Hematopoietic multipotent progenitor cell treated with erythropoietin and hydrocortisone succinate and interleukin-3 and kit ligand, for 4 days (in vitro differentiated cells): ENCODE measurements at places on chromosomes 6 and 20.

- no peak for DNase-seq
Measured at GRCh38 chr20:45835825-45836224, 2.2 kb downstream of the SNX21 start.

- DNase-seq = no peak
Measured at GRCh38 chr20:53888951-53889350, 181.4 kb downstream of the BCAS1 start.

DNA sequence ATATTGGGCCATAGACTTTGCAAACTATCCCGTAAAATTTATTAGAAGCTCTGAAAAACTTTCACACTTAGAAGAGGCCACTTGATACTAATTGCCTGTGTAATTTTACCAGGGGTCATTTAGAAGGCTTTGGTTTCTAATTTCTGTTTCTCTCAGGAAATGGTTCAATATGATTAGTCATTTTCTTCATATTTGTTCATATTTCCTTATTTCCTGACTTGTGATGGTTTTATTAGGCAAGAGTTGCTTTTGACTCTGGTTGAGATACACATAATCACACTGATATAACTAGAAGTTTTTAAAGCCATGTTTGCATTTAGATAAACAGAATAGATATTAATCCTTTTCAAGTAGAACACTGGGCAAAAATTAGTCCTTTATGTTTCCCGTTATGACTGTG lies 11.8 kb upstream of the HBS1L start:
- peak; percentile 36 for DNase-seq

- no peak for DNase-seq
Measured at GRCh38 chr6:17389274-17389847, 4.0 kb upstream of the CAP2 start.

GRCh38 chr6:56862415-56863175 lies 92.3 kb upstream of the BEND6 start:
- DNase-seq = no peak

DNA sequence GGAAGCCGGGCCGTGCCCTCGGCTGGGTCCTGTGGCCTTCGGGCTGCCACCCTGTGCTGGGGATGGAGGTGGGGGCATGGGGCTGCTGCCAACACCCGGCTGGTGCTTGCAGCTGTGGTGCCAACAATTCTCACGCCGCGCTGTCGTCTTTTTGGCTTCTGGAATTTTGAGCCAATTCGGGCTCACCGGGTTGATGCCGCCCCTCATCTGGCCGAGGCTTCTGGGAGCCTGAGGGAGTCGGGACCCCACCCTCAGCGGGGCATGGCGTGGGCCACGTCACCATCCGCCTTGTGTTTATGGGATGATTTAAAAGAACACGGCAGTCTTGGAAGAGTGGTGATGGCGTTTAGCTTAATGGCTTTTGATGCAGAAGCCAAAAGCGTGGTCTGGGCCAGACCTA lies 8.7 kb upstream of the NPBWR2 start:
- no peak for DNase-seq

GRCh38 chr20:62472941-62473585 lies 2.7 kb downstream of the GATA5 start:
- no peak for DNase-seq

DNA sequence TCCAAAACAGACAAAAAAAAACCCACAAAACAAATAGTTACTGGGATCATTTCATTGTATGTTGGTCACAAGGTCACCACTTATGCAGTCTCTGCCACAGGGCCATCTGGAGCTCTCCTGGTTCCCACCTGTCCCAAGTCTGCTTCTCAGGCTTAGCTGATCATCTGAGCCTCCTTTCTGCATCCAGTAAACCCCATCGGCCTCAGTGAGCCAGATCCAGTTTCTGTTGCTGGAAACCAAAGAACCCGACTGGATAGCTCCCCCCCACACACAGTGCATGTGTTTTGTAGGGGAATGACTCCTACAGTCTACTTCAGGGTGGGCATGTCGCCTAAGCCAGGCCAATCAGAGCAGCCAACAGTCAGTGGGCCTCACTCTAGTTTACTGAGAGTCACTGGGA lies 233.3 kb downstream of the PREX1 start:
- DNase-seq = no peak

- DNase-seq = no peak
Measured at GRCh38 chr6:137430954-137431353, 63.2 kb downstream of the OLIG3 start.

- no peak for DNase-seq
Measured at GRCh38 chr20:51337126-51337805, 205.3 kb downstream of the NFATC2 start.

DNA sequence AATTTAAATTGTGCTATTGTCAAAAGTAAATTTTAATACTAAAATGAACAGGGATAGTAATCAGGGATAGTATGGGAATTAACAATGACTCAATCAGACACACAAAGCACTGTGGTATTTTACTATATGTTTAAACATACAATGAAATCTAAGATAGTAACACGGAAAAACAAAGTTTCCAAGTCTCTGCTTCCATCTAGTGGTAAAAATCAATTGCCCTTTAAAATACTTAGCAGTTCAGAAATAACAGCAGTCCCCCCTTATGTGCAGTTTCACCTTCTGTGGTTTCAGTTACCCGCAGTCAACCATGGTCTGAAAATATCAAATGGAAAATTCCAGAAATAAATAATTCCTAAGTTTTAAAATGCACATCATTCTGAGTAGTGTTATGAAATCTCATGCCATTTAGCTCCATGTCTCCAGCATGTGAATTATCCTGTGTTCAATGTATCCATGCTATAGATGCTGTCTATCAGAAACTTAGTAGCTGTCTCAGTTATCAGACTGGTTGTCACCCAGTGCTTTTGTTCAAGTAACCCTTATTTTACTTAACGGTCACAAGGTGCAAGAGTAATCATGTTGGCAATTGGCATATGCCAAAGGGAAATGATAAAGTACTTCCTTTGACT lies 58.5 kb downstream of the AHI1 start:
- peak; percentile 87 for DNase-seq

GRCh38 chr20:55533632-55534031 lies 471.7 kb downstream of the CBLN4 start:
- no peak for DNase-seq

DNA sequence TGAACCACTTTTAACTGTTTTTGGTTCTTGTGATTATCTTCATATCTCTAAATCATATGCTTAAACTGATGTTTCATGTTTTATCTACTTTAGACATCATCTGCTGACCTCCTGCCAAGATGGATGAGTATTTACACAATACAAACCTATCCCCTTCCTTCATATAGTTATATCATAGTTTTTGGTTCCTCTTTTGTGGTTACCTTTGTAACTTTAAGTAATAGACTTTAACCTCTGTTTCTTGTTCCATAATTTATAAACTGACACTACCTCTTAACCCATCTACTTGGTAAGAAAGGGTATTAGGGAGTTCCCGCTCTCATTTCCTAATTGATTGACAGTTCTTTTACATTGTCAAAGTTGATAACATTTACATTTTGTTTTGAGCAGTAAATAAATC lies 11.9 kb downstream of the PCMT1 start:
- peak; percentile 85 for DNase-seq

GRCh38 chr6:142155895-142156757 lies 9.1 kb downstream of the VTA1 start:
- peak; percentile 79 for DNase-seq

DNA sequence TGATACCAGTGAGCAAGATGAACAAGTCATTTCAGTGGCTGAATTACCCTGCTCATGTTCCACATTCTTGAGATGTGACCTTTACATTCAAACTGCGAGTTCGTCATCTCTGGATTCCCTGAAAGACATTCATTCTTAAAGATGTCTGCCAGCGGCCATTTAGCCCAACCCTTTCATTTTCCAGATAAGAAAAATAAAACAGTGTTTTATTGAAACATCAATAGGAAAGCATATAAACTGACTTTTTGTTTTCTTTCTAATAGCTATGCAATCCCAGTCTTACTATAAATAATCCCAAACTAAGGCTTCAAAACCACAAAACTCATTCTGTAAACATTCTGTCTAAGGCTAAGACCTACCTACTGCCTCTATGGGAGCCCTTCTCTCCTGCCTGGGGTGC lies 134.0 kb downstream of the SAMD5 start:
- no peak for DNase-seq

GRCh38 chr20:53739799-53740785 lies 146.5 kb upstream of the ZNF217 start:
- peak; percentile 68 for DNase-seq

DNA sequence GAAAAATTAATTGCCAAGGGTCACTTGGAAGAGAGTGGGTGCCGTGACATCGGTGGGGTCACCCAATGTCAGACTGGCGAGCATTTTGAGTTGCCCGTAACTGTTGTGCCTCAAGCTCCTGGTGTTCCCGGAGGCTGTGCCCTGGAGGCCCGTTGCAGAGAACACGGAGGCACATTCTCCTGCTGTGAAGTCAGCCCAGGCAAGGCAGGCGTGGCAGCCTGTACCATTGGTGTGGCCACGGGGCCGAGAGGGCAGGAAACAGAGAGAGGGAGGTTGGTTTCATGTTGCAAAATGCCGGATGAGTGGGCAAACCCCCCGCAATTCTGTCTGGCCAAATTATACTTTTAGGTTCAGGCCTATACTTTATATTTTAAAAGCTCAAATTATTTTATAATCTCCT lies 81.2 kb downstream of the THBS2 start:
- peak; percentile 12 for DNase-seq

- no peak for DNase-seq
Measured at GRCh38 chr6:52958546-52959255, 36.4 kb downstream of the GSTA4 start.
